ENCODE measurements at places on chromosomes 7 and 10.

DNA sequence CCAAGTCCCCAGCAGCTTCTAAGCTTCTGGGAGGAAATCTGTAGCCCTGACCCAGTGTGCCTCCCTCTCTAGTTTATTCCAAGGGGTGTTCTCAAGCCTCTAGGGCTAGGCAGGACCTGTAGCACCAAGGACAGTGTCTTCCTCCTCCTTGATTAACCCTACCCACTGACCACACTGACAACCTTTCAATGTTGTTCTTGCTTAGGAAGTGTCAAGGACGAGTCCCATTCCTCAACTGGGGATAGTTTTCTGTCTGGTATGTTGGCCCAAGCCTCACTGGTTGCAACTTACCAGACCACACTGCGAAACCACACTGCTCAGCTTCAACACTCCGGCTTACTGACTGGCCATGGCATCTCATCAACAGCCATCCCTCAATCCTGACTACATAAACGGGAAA is 100.0 kb downstream of the RNF216 start:
- H3K4me1 ChIP-seq: peaks cover 45% of the 10 kb centered on the region
- no peak overlapping the region for H3K4me3 ChIP-seq
- H3K27me3 ChIP-seq: no peaks in the 10 kb centered on the region

GRCh38 chr10:83469728-83470331 is 669.5 kb upstream of the GHITM start:
- DNase-seq: no peak
- H3K27me3 ChIP-seq: no peaks in the 10 kb centered on the region
- no peaks in the 10 kb centered on the region for H3K4me1 ChIP-seq
- H3K27ac ChIP-seq: no peak overlapping the region
- no peak overlapping the region for H3K4me3 ChIP-seq
- H3K36me3 ChIP-seq: no peaks in the 10 kb centered on the region

DNA sequence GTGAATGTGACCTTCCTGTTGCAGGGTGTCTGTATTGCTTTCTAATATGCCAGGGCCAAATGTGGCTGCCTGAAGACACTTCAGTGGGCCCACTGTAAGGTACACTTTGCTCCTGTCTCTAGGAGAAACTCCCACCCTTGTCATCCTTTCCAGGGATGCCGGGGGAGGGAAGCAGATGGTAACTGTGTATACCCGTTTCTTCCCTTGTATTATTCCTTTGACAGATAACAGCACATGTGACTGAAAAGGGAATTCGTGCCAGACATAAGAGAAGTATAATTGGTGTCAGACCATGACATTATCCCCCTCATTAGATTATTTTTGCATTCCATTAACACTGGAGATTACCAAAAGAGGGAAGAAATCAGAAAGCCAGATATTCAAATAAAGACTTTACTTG is 317.7 kb downstream of the CAMK1D start:
- H3K27ac ChIP-seq: no peak overlapping the region
- no peak overlapping the region for H3K4me3 ChIP-seq
- H3K36me3 ChIP-seq: peaks cover 1% of the 10 kb centered on the region
- DNase-seq: no peak
- no peaks in the 10 kb centered on the region for H3K4me1 ChIP-seq

DNA sequence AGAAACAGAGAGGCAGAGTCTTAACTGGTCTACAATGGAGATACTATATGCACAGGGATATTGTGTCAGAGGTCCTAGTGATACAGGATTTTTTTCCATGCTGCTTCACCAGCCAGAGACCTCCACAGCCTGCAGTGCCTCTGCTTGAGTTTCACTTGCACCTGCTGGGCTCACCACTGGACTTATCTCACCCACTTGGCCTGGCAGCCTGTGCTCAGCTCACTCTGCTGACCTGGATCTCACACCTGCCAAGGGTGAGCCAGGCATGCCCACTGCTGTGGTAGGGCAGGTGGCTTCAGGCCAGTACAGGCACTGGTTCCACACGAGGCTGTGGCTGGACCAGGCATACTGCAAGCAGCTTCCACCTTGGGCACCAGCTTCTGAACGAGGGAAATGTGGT is 36.6 kb downstream of the PNLIPRP3 start:
- no peak overlapping the region for H3K27ac ChIP-seq
- no peak for DNase-seq
- no peaks in the 10 kb centered on the region for H3K4me1 ChIP-seq

- no peak for DNase-seq
- no peak overlapping the region for H3K4me3 ChIP-seq
- peaks cover 10% of the 10 kb centered on the region for H3K36me3 ChIP-seq
These were observed 5.7 kb downstream of the OSBPL3 start for GRCh38 chr7:24974026-24974832.

GRCh38 chr7:114931656-114932011 is 9.7 kb downstream of the MDFIC start:
- peaks cover 59% of the 10 kb centered on the region for H3K4me1 ChIP-seq
- no peak for DNase-seq
- H3K27ac ChIP-seq: no peak overlapping the region
- H3K4me3 ChIP-seq: peak overlapping the region; percentile 80
- H3K36me3 ChIP-seq: no peaks in the 10 kb centered on the region
- no peaks in the 10 kb centered on the region for H3K27me3 ChIP-seq

DNA sequence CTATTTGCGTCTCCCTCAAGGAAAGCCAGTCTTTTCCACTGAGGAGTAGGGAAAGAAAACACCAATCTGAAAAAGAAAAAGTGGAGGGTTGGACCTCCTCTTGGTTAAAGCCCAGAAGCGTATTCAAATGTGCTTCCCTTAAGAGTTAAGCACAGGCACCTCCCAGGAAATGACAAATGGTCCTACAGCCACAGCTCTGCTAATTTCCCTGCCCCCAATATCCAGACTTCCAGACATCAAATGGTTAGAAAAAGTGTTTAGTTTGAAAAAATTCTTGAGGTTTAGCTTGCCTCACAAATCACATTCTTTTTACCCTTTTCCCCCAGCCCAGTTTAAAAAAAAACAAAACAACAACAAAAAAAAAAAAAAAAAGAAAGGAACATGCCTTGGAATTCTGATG is 19.0 kb upstream of the COL1A2 start:
- no peaks in the 10 kb centered on the region for H3K36me3 ChIP-seq
- H3K4me1 ChIP-seq: no peaks in the 10 kb centered on the region
- H3K27ac ChIP-seq: no peak overlapping the region
- DNase-seq: no peak

DNA sequence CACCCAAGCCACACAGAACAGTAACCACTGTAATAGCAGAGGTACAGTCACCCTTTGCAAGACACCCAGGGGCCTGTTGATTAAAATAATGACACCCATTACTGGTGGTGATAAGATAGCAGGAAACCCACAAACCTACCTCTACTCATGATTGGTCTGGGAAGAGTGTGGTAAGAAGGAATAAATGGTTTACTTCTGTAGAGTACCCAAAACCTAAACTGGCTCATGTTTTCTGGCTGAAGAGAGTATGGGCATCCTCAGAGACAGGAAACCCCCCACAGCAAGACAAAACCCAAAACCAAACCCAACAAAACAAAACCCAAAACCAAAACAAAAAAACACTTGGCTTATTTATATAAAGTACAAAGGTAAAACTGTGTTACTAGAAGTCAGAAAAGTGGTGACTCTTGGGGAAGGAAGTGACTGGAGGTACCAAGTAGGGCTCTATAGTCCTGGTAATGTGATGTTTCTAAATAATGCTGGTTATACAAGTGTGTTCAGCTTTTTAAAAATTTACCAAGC is 15.5 kb upstream of the DNAJB12 start:
- no peak for DNase-seq
- H3K36me3 ChIP-seq: peaks cover 15% of the 10 kb centered on the region
- peak overlapping the region; percentile 87 for H3K27ac ChIP-seq
- H3K27me3 ChIP-seq: no peaks in the 10 kb centered on the region
- peak overlapping the region; percentile 30 for H3K4me3 ChIP-seq
- peaks cover 21% of the 10 kb centered on the region for H3K4me1 ChIP-seq

DNA sequence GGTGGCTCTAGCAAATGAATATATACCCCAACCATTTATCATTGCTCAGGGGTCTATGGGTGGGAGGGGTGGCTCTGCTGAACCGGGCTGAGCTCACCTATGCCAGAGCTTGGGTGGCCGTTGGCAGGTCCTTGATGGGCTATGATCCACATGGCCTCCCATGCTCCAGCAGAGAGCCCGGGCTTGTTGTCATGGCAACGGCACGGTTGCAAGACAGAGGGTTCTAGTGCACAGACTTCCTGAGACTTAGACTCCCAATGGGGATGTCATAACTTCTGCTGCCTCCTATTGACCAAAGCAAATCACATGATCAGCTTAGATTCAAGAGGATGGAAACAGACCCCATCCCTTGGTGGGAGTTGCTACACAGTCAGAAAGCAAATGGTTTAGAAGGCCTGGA is 36.4 kb upstream of the CARD11 start:
- H3K36me3 ChIP-seq: peaks cover 2% of the 10 kb centered on the region
- H3K27ac ChIP-seq: no peak overlapping the region
- no peaks in the 10 kb centered on the region for H3K27me3 ChIP-seq
- DNase-seq: no peak
- H3K4me1 ChIP-seq: no peaks in the 10 kb centered on the region

DNA sequence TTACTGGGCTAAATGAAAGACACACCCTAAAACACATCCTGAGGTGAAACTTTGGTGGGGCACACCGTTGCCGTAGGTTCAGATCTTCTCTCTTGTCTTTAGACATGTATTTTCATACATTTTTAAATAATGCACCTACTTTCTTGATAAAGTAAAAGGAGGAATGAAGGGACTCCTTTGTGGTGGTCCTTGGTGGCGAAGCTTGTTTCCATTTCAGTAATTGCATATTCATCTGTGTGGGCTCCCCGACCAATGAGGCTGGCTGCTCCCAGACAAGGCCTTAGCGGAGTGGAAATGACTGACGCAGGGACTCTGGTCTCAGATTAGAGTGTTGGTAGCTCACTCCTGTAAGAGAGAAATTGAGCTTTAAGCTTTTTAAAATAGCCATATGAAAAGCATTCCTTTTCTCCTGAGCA is 815 bp downstream of the CCSER2 start:
- H3K4me3 ChIP-seq: peak overlapping the region; percentile 93
- DNase-seq: no peak
- peak overlapping the region; percentile 97 for H3K27ac ChIP-seq
- H3K4me1 ChIP-seq: peaks cover 43% of the 10 kb centered on the region
- no peaks in the 10 kb centered on the region for H3K27me3 ChIP-seq

DNA sequence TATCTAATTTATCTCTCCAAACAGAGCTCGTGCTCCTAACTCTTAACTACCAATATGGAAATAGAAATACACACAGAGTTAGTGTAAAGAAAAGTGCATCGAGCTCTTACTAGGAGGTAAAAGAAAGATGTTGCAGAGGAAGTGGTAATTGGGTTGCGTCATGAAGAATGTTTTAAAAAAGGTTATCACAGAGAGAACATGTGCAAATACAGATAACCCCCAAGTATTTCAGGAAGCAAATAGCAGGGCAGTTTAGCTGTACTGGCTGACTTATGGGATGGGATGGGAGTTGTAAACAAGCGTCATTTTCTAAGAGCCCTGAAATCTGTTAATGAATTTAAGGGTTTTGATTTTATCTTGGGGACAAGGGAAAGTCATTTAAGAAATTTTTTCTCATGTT is 153.9 kb downstream of the AGMO start:
- no peak overlapping the region for H3K4me3 ChIP-seq
- H3K27me3 ChIP-seq: no peaks in the 10 kb centered on the region
- no peak for DNase-seq
- no peaks in the 10 kb centered on the region for H3K4me1 ChIP-seq

- no peaks in the 10 kb centered on the region for H3K27me3 ChIP-seq
- peaks cover 35% of the 10 kb centered on the region for H3K36me3 ChIP-seq
- no peak for DNase-seq
- H3K4me3 ChIP-seq: peak overlapping the region; percentile 49
- H3K27ac ChIP-seq: peak overlapping the region; percentile 95
These were observed 25.0 kb downstream of the RGS10 start for GRCh38 chr10:119517235-119518141.

DNA sequence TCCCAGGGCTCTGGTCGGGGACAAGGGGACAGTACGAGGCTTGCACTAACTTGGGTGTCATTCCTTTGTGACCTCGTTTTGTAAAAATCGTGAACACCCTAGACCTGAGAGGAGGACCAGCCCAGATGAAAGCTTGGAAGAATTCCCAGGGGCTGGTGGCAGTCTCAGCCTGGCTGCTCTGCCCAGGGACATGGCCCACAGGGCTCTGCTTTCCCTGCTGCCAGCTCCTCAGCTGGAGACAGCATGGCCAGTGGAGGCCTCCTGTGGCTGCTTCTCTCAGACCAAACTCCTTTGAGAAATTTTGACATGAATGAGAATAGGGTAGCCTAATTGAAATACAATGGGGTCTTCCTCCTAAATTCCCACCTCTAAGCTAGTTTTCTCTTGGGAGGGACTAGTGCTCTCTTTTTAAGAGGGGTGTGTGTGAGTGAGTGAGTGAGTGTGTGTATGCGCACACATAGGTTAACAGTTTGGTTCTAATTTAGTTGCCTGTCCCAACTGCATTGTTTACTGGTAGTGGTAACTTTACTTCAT is 140.3 kb upstream of the EFCAB10 start:
- H3K27ac ChIP-seq: no peak overlapping the region
- DNase-seq: no peak
- no peak overlapping the region for H3K4me3 ChIP-seq
- no peaks in the 10 kb centered on the region for H3K4me1 ChIP-seq
- no peaks in the 10 kb centered on the region for H3K36me3 ChIP-seq

DNA sequence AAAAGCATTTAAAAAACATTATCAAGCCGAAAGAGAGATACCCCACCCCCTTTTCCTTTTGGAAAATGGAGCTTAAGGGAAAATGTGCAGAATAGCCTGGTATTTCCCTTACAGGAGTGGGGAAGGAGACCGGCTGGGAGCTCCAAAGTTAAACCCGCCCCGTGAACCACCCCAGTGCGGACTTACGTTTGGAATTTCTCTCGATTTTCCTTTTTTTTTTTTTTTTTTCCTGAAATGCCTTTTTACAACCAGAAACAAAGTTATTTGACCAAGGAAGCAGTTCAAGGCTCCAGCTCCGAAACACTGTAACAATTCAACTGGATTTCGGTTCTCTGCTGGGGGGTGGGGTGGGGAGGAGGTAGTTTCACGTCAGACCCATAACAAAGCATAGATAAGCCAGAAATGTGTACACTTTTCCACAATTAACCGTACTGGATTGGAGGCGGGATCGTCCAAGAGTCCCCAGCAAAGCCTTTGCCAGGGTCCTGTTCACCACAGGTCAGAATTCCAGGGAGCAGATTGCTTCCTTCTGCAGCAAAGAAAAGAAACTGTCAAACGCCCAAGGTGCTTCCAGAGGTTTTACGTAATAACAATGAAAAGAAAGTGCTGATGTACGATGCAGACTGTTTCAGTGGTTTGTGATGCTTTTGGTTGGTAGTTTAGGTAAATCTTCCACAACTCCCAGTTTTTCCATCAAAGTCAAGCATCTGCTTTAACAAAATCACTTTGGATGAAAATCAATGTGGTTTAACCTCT is 6.7 kb downstream of the SKIDA1 start:
- H3K27me3 ChIP-seq: peaks cover 74% of the 10 kb centered on the region
- H3K27ac ChIP-seq: no peak overlapping the region
- H3K4me1 ChIP-seq: peaks cover 31% of the 10 kb centered on the region

DNA sequence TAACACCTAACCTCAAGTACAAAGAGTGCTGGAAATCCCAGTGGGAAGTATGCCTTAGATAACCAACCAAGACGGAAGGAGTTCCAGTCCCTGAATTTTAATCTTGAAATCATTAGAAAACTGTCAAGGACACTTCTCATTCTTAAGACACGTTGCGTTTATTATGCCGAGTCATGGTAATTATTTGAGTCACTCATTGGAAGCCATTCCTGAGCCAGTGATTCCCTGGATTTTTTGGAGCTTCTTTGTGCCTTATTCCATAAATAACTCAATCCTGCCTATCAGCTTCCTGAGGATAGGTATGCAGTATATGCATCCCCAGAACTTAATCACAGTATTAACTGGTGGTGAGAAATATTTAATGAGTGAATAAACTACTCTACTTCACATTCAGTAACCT is 77.4 kb downstream of the PPP1R17 start:
- H3K27ac ChIP-seq: no peak overlapping the region
- DNase-seq: no peak
- no peaks in the 10 kb centered on the region for H3K36me3 ChIP-seq
- H3K4me1 ChIP-seq: no peaks in the 10 kb centered on the region

Data from central memory CD8-positive, alpha-beta T cell (primary cell).